Ascending aorta (tissue), 2 donors: ENCODE measurements at places on chromosomes 5 and 9. TPM values are rescaled to one million over a fixed set of nuclear protein-coding genes. Genes with fewer than 3 reads are reported as not detected.

DNA sequence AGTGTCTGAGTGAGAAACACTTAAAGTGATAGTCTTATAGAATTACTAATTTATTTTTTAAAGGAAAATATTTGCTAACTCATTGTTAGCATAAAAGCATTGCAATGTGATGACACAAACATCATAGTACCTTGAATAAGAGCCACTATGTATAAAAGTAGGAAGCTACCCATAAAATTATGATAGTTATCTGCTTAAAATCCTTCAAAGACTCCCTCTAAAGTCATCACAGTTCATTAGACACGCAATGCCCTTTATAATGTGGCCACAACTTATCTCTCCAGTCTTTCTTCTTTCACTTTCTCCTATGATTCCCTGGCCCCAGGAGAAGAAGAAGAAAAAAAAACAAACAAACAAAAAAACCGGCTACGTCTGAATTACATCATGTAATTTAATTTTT, 1144.0 kb upstream of the NUDT12 start:
- no peaks in the 10 kb centered on the region for H3K4me1 ChIP-seq
- H3K4me3 ChIP-seq, result no peak overlapping the region
- no peak overlapping the region for H3K27ac ChIP-seq
- no peaks in the 10 kb centered on the region for H3K36me3 ChIP-seq

DNA sequence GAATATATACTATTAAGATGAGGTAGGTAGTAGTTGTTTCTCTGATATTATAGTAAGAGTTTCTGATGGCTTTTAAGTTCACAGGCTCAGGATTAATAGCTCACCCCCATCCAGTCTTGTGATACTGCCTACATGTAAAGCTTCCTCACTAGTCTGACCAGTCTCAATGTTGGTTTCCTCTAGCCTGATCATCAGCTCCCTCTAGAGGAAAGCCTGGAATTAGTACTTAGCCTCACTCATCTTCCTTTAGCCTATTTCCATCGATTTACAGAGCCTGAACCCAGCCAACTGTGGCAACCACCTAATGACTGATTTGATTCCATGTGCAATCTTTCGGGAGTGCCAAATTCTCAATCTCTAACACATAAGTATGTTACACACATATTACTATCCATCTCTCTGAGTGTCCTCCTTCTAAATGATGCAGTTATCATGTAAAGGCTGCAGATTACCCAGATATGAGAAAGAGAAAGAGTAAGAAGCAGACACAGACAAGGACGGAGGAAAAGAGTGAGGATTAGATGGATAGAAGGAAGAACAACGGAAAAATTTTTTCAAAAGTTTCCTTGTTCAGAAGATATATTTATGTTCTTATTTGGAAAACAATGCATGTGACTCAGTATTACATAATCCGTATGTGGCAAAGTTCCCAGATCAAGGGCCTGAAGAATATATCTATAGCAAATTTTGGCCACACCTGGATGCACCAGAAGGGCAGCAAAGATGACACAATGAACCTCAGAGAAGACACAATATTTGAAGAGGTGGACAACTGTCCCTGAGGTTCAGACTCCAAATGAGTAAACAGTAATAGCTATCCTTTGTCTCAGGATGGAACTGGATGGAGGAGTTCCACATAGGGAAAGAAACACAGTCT, 333.7 kb downstream of the ELAVL2 start:
- H3K27me3 ChIP-seq, result no peaks in the 10 kb centered on the region
- H3K27ac ChIP-seq, result no peak overlapping the region
- DNase-seq, result no peak
- H3K4me1 ChIP-seq, result no peaks in the 10 kb centered on the region
- H3K36me3 ChIP-seq, result no peaks in the 10 kb centered on the region

SLC34A1 gene
- not detected for total RNA-seq

DNA sequence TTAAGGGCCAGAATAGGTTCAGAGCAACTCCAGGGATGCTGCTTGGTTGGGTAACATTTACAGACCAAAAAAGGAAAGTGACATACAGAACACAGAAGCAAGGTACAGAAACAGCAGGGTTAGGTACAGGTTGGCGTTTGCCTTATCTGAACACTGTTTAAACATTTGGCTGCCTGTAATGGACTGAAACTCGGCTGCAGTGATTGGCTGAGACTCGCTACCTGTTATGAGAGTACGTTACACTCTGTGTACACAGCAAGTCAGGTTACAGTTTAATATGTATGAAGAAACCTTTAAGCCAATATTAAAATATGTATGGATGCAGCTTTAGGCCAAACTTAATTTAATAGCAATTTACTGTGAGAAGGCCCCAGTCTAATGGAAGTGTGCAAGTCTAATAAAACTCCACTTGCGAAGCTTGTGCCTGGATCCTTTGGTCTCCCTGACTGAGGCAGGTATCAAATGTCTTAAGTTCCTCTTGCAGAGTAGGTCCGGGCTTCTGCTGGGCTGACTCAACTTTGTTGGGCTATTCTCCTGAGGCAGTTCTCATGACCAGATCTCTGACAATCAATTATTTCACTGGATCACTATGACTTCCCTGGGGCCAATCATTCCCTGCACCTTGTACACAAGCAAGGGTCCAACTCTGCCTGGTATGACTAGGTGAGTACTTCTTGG, 204.9 kb downstream of the ZNF462 start:
- DNase-seq, result no peak
- H3K36me3 ChIP-seq, result no peaks in the 10 kb centered on the region
- H3K27ac ChIP-seq, result no peak overlapping the region

POLR1E gene
- 18.0 TPM for total RNA-seq

GRCh38 chr5:174348311-174348981, 302.9 kb downstream of the NSG2 start:
- peak overlapping the region; percentile 69 for H3K27ac ChIP-seq
- no peak overlapping the region for H3K4me3 ChIP-seq

GRCh38 chr9:126114409-126114760, 212.2 kb upstream of the MVB12B start:
- no peaks in the 10 kb centered on the region for H3K4me1 ChIP-seq
- H3K27ac ChIP-seq, result no peak overlapping the region
- H3K4me3 ChIP-seq, result no peak overlapping the region
- DNase-seq, result peak; percentile 48
- H3K27me3 ChIP-seq, result no peaks in the 10 kb centered on the region

- no peaks in the 10 kb centered on the region for H3K27me3 ChIP-seq
- no peak for DNase-seq
- H3K4me3 ChIP-seq, result no peak overlapping the region
Measured at GRCh38 chr9:118419676-118420075, 715.5 kb downstream of the TLR4 start.

- DNase-seq, result no peak
- no peak overlapping the region for H3K27ac ChIP-seq
- no peaks in the 10 kb centered on the region for H3K36me3 ChIP-seq
- H3K4me3 ChIP-seq, result no peak overlapping the region
Measured at GRCh38 chr5:98076501-98076900, 697.0 kb upstream of the RGMB start.

DNA sequence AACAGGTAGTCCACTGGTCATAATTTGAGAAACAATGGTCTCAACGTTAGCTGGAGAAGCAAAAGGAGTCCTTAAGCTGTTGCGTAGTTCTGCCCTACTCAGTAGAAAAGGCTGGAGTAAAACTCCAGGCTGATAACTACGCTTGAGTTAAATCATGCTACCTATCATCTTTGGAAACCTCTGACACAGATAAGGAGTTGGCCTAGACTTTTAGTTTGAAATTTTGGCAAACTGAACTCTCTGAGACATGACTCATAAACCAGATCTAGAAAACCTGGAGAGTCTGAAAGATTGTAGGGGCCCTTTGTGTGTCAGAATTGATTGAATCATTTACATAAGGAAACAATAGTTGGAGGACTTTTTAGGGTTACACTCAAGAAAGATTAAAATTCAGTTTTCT, 26.3 kb downstream of the NMUR2 start:
- no peak for DNase-seq
- no peaks in the 10 kb centered on the region for H3K4me1 ChIP-seq
- H3K36me3 ChIP-seq, result no peaks in the 10 kb centered on the region
- H3K27me3 ChIP-seq, result no peaks in the 10 kb centered on the region
- H3K4me3 ChIP-seq, result no peak overlapping the region
- H3K27ac ChIP-seq, result no peak overlapping the region

GRCh38 chr5:78552729-78553342, 95.7 kb downstream of the LHFPL2 start:
- H3K27ac ChIP-seq, result no peak overlapping the region
- no peaks in the 10 kb centered on the region for H3K36me3 ChIP-seq
- peaks cover 13% of the 10 kb centered on the region for H3K4me1 ChIP-seq
